ENCODE measurements at places on chromosomes 5 and 9. TPM values are rescaled to one million over a fixed set of nuclear protein-coding genes. Genes with fewer than 3 reads are reported as not detected.

The TXNDC8 gene
- not detected for total RNA-seq

The TAS2R1 gene
- not detected for total RNA-seq

The CEL gene
- 2.1 TPM for total RNA-seq

The AQP3 gene
- total RNA-seq, result 1.9 TPM

The PCDHB6 gene
- total RNA-seq, result not detected

The FST gene
- not detected for total RNA-seq

The PRRT1B gene
- total RNA-seq, result not detected

The PAEP gene
- total RNA-seq, result not detected

The ANGPTL2 gene
- total RNA-seq, result not detected

The CCDC180 gene
- total RNA-seq, result 4.9 TPM

The RAD50 gene
- total RNA-seq, result 24.9 TPM
